ENCODE measurements at places on chromosomes 13 and 19.

- DNase-seq: no peak
Observed at GRCh38 chr13:48857576-48857975, 118.1 kb upstream of the FNDC3A start.

- DNase-seq: no peak
Observed at GRCh38 chr19:19740755-19741154, 7.8 kb upstream of the ZNF14 start.

- no peak for DNase-seq
Observed at GRCh38 chr19:48708471-48708870, 11.1 kb downstream of the MAMSTR start.

- no peak for DNase-seq
Observed at GRCh38 chr13:73109288-73109899, 50.6 kb downstream of the KLF5 start.

DNA sequence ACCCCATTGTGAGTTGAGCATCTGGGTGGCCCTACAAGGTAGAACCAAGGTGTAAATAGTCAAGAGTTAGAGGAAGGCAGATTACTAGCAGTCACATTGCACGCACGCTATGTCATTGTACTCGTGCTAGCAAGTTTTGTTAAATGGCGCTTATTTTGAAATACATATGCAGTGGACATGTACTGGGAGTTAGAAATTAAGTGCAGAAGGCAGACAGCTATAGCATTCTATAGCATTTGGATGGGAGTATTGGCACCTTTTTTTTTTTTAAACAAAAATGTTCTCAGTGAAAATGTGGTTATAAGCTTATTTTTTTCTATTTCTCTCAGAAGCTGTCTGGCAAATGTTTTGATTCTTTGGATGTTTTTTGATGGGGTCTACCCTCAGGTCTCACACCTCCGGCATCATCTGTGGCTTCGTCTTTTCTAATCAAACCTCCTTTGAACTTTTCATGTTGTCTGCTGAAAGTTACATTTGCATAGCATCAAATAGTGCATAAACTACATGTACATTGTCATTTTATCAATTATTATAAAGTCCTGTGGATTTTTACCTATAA is 68.1 kb downstream of the ARHGEF7 start:
- DNase-seq: no peak

GRCh38 chr13:113077566-113077952 is 28.0 kb upstream of the F7 start:
- DNase-seq: no peak
